NCI-H1092 (cell line): ENCODE measurements at places on chromosomes 4 and X.
A peak's percentile ranks its signal among the peaks of the same experiment; 100 is the strongest.

GRCh38 chr4:2412534-2412884 lies 5.9 kb downstream of the ZFYVE28 start:
- no peak for DNase-seq

- peak; percentile 11 for DNase-seq
These were observed 18.9 kb downstream of the CNGA2 start for GRCh38 chrX:151753313-151754046.

GRCh38 chr4:5366421-5366820 lies 315.1 kb downstream of the STK32B start:
- no peak for DNase-seq

DNA sequence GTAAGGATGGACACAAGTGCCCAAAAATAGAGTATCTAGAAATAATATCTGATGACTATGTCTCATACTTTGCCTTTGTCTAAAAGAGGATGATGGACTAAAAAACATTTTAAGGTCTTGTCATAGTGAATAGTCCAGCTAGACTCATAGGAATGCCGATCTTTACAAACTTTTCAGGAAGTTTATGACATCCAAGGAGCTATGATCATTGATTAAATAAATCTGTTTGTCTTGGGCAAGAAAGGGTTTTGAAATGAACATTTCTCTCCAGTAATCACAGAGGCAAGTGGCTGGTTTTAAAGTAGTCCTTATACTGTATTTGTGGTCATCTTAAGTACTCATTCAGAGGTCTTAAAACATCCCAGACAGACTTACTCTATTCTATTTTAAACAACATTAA lies 109.8 kb downstream of the MAPK10 start:
- DNase-seq = no peak

DNA sequence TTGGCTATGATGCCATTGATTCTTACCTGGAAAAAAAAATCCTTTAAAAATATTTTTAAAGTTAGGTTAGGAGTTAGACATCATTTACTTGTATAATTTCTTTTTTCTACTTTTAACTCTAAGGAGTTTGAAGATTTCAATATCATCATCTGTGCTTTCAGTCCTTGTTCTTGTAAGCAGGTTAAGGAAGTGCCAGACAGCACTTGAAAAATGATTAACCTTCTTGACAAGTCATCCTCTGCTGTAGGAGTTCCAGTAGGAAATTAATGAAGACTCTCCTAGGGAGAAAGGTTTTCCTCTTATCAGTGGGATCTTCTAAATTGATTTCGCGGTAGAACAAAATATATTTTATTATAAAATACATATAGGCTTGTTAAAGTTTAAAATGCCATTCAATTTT lies 29.1 kb upstream of the ANAPC4 start:
- no peak for DNase-seq

DNA sequence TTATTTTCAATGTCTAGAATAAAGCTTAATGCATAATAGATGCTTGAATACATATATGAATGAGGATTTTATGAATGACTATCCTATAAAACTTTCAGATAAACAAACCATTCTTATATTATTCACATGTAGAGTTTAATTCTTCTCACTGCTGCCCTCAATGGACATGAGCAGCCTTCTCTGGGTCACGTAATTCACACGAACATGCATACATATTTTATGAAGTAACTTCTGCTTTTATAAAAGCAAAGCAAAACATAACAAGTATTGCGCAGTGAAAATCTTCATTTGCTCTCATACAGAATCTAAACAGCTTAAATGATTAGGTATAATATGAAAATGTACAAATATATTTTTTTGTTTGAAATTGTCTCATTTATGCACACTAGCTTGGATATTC lies 116.7 kb downstream of the TMA16 start:
- DNase-seq = no peak

GRCh38 chr4:123522646-123523045 lies 126.1 kb downstream of the SPRY1 start:
- no peak for DNase-seq

- no peak for DNase-seq
These were observed 401.8 kb downstream of the PRDM5 start for GRCh38 chr4:120520761-120521160.

DNA sequence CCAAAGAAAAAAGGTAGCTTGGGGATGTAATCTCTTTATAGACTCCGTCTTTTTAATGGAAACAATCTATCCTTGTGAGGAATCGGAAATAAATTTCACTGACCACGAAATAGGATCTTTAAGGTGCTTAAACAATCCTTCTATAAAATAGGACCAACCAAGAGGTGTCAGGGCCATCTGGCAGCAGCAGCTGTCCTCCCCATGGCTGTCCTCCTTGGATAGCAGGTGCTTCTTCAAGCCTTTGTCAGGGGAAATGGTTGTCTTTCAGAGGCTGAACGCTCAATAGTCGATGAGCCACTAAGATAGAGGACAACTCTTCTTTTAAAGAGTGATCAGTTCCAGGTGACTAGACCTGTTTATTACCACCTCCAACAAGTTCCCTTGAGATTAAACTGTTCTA lies 231.0 kb downstream of the ADGRL3 start:
- no peak for DNase-seq

GRCh38 chrX:98398542-98398941 lies 1514.8 kb downstream of the RPA4 start:
- DNase-seq = no peak

GRCh38 chr4:95546866-95547714 lies 1.7 kb downstream of the UNC5C start:
- DNase-seq = no peak

GRCh38 chr4:163701916-163702315 lies 207.4 kb downstream of the TMA16 start:
- no peak for DNase-seq

- DNase-seq = no peak
These were observed 26.5 kb downstream of the SLC10A7 start for GRCh38 chr4:146495269-146495668.

DNA sequence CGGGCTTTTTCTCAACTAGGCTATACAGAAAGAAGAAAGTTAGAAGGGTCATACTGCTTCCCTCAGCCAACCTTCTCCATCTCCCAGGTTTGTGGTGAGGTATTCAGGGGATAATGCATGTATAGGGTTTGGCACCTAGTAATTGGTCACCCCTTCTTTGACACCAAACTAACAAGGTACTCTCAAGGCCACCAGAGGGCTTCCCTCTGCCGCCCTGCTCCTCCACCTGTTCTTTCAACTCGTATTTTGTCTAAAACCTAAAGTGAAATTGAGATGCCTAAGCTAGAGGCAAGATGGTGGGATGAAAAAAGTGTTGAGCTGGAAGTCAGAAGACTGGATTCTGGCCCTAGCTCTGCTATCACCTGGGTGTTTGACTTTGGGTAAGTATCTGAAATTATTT lies 22.0 kb downstream of the CT47C1 start:
- DNase-seq = no peak

- DNase-seq = no peak
These were observed 1148.9 kb downstream of the STIM2 start for GRCh38 chr4:28009541-28009940.

- no peak for DNase-seq
These were observed 46.3 kb upstream of the LEF1 start for GRCh38 chr4:108215055-108215454.

DNA sequence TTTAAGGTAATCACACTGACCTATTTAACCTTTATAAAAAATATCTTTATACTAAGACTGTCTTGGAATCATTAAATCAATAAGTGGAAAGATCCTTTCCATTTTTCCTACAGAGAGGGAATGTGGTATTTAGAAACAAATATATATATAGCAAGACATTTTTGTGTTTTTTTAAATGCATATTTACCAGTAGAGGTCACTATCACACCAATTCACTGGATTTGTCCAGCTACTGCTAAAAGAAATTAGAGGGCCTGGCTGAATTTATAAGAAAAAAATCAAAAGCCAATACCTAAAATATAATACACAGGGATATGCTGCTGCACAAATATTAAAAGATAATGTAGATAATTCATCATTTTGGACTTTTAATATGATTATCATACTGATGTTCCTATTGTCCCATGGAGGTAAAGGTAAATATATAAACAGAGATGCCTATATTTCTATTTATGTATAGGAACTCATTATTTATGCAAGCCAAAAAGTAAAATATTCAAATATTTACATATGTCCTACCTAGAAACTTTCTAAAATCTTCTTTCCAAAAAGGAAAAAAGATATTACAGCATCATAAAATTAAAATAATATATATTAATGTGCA lies 69.5 kb downstream of the PDE5A start:
- DNase-seq = peak; percentile 32

- no peak for DNase-seq
These were observed 28.8 kb upstream of the ALB start for GRCh38 chr4:73375328-73375741.

DNA sequence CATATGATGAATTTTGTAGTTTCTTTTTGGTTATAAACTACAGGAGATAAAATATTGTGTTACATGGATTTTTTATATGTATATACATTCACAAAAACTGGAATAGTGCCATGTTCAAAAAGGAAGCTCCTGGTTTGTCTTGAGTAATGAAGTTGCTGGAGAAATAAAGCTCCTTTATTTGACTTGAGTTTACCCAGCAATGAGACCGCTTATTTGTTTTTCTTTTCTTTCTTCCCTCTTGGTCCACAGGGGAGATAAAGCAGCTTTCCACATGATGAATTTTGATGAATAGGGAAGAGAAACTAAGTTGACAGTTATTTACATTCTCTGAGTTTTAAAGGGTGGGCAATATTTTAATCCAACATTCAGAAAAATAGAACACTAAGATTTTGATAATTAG lies 176.5 kb downstream of the GPM6A start:
- no peak for DNase-seq

DNA sequence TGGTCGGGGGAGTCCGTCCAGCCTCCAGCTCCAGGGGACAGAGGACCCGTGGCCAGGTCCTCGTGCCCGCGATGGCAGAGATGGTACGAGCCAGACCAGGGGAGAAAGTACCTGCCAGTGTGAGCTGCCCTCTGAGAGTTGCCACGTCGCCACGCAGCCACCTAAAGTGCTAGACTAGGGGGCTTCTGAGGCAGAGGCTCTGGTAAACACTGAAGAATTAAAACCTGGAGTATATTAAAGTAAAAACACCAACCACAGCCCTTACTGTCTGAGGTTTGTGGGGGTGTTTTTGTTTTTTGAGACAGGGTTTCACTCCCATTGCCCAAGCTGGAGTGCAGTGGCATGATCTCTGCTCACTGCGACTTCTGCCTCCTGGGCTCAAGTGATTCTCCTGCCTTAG lies 60.1 kb upstream of the SORCS2 start:
- DNase-seq = no peak

DNA sequence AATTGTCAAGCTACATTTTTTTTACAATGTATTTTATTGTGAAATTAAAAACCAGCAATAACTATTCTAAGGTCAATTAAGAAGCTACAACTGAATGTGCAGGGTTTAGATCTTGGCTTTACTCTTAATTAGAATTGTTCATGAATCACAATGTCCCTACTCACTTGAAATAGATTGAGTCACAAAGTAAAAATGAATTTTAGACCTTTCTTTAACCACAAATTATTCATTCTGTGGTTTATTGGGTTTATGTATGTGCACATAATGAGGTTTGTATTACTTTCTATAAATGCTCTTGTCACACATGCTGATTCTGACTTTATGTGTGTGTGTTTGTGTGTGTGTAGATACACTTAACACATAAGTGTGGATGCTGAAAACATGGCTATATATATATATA lies 647.0 kb upstream of the AADAT start:
- no peak for DNase-seq

DNA sequence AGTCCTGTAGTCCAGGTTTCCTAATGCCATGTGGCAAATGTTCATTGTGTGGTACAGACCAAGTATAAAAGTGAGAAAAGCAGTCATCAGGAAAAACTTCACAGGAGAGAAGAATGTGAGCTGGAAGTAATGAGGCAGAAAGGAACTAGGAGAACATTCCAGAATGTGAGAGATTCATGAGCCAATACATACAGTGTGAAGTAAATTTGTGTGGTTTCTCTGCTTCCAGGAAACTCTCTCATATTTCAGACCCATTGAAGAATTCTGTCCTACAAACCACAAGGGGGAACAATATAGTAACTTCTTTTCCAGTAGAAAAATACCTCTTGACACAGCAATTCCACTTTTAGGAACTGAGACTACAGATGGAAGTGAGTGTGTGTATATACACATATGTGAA lies 136.5 kb downstream of the RNF150 start:
- DNase-seq = no peak

- DNase-seq = peak; percentile 15
These were observed 64.5 kb downstream of the GPRIN3 start for GRCh38 chr4:89242864-89243732.

DNA sequence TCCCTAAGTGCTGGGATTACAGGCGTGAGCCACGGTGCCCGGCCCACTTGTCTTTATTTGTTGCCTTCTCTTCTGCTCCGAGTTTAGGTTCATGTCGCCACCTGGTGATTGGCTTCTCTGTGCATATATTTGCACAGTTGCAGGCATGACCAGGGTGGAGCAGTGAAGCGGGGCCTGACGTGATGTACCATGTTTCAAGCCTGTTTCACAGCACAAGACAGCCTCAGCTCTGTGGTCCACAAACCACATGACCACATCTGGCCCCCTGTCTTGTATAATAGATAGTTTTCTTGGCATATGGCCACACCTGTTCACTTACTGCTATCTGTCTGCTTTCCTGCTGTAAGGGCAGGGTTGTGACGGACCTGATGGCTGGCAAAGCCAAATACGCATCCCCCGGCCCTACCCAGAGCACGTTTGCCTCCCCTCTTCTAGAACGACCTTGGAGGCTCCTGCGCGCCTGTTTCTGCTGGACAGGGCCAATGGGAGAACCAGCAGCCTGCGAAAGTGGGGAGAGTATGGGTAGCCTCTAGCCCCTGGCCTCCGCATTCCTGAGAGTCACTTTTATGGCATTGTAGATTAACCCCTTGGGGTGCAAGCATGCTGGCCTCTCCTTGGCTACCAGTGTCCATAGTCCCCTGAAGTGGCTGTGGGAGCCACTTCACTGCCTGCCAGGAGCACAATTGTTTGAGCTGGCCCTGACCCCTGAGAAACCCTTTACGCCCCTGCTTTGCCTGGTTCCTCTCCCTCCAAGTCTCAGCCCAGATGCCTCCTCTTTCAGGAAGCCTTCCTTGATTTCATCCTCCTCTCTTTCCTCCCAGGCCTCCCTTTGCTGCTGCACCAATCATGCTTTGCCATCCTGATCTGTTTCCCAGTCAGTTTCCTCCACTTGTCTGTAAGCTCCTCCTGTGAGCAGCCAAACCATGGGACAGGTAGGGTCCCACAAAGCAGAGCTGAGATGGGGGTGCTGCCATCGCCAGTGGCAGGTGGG lies 6.0 kb upstream of the SH3TC1 start:
- DNase-seq = peak; percentile 80

DNA sequence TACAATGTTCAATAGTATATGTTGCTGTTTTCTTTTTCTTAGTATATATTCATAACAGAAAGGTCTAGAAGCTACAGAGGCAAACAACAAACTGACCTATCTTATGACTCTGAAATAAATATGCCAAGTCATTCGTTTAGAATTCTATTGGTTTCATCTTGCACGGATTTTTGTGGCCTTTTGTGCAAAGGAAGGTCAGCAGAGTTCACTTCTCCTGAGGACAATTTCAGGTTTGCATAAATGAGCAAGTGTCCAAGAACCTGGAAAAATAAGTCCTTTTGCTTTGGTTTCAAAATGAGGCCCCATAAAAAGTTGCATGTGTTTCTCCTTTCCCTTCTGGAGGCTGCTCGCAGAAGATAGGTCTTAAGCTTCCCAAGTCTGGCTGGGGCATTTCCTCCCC lies 156.9 kb downstream of the APBB2 start:
- no peak for DNase-seq

- no peak for DNase-seq
These were observed 66.6 kb upstream of the TAB3 start for GRCh38 chrX:30955687-30956086.

- DNase-seq = no peak
These were observed 40.3 kb downstream of the KLHL5 start for GRCh38 chr4:39102297-39102696.
